ENCODE measurements at places on chromosomes 4 and X.

- peak; percentile 21 for DNase-seq
Observed at GRCh38 chrX:12868747-12869146, 1.9 kb downstream of the TLR7 start.

DNA sequence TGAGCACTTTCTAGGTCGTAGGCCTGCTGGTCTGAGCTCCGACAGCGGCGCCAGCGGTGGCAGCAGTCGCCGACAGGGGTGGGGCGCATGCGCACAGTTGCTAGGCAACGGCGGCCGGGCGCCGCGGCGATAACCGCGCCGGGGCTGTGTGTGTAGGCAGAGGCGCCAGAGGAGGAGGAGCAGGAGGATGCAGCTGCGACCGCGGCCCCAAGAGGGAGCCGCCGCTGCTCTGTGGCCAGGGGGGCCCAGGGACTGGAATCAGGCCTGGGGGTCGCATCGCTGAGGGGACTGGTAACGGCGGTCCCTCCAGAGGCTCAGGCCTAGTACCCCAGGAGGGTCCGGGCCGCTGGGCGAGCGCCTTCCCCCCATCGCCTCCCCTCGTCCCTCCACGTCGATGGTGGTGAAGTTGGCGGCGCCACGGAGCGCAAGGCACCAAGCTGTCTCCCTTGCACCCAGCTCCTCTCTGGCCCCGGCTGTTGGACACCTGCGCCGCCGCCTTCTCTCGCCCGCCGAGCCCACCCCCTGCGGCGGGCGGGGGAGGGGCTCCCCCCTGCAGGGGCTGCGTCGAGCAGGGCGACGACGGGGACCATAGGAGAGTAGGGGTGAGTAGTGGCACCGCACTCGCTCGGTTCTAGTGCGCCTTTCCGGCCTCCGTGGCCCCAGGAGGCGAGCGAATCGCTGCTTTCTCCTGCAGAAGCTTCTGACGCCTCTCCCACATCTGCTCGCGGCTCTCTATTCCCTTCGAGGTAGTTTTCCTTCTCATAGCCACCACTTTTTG, 58.6 kb upstream of the ZC4H2 start:
- peak; percentile 78 for DNase-seq

- DNase-seq, result no peak
Observed at GRCh38 chrX:69555481-69556041, 51.4 kb downstream of the NALF2 start.

- DNase-seq, result peak; percentile 3
Observed at GRCh38 chr4:128776794-128777216, 32.7 kb upstream of the JADE1 start.

- no peak for DNase-seq
Observed at GRCh38 chr4:83259586-83259985, 25.0 kb downstream of the COQ2 start.

DNA sequence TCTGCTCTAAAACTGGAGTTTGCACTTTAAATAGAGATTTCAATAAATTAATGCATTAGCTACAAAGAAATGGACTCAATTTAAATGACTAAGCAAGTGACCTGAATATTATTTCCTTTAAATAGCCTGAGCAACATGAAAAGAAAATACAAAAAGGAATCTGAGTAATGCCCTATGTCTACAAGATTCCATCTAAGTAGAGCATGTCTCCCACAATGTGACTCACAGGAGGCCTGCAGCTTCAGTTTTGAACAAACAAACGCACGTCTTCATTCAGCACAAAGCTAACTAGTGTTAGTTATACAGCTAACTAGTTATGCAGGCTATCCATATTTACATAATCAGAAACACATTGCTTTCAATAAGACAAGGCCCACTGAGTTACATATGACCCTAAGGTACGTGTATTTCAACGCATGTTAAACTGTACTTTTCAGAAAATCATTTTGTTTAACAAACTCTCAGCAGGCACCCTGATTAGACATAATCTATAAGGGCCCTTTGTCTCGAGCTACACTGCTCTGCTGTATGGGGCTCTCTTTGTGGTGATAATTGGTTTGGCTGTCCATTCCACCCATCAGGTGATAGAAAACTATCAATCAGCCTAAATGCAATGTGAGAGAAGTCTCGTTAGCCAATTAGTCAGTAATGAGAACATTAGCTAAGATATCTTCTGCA, 116.5 kb downstream of the MAML3 start:
- DNase-seq, result no peak

GRCh38 chr4:60313611-60314178, 886.4 kb upstream of the ADGRL3 start:
- no peak for DNase-seq

DNA sequence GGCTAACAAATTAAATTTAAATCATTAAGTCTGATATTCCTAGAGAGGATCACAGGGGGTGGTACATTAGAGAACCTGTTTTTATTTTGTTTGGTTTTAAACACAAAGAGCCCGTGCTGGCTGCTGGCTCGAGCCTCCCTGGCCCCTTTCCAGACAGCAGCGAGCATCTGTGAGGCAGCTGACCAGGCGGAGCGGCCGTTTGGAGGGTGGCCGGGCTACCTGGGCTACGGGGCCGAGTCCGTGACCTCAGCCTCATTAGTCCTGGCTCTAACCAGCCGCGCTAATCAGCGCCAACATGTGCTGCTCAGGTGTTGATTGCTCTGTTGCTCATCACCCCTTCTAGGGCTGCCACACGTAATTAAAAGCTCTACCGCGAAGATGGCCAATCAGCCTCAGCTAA, 35.3 kb downstream of the DCTD start:
- DNase-seq, result no peak

GRCh38 chr4:183816882-183817509, 88.1 kb upstream of the STOX2 start:
- DNase-seq, result no peak

GRCh38 chr4:13455411-13455810, 28.7 kb downstream of the RAB28 start:
- DNase-seq, result no peak

DNA sequence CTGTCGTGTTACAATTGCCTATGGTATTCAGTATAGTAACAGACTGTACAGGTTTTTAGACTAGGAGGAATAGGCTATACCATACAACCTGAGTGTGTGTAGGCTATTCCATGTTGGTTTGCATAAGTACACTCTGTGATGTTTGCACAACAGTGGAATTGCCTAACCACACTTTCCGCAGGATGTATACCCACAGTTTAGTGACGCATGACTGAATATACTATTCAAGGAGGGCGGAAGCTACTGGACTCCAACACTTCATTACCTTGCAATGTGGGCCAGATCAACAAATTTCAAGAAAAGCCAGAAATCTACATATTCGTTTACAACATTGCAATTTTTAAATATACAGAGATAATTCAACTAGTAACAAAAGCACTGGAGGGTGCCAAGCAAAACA, 317.2 kb downstream of the PDGFC start:
- no peak for DNase-seq

- peak; percentile 38 for DNase-seq
Observed at GRCh38 chr4:67762086-67762485, 7.9 kb upstream of the GNRHR start.

- DNase-seq, result peak; percentile 7
Observed at GRCh38 chrX:103831342-103831802, 685 bp downstream of the RAB9B start.

- DNase-seq, result no peak
Observed at GRCh38 chrX:123310112-123310511, 126.0 kb downstream of the GRIA3 start.

- DNase-seq, result no peak
Observed at GRCh38 chr4:5472160-5472591, 236.2 kb downstream of the EVC2 start.

GRCh38 chr4:56681853-56682525, 893 bp upstream of the HOPX start:
- no peak for DNase-seq

GRCh38 chr4:75065909-75066308, 133.0 kb downstream of the PARM1 start:
- DNase-seq, result no peak

- DNase-seq, result no peak
Observed at GRCh38 chr4:130071746-130072145, 975.8 kb downstream of the C4orf33 start.

- no peak for DNase-seq
Observed at GRCh38 chrX:154991039-154991438, 31.5 kb downstream of the F8 start.

DNA sequence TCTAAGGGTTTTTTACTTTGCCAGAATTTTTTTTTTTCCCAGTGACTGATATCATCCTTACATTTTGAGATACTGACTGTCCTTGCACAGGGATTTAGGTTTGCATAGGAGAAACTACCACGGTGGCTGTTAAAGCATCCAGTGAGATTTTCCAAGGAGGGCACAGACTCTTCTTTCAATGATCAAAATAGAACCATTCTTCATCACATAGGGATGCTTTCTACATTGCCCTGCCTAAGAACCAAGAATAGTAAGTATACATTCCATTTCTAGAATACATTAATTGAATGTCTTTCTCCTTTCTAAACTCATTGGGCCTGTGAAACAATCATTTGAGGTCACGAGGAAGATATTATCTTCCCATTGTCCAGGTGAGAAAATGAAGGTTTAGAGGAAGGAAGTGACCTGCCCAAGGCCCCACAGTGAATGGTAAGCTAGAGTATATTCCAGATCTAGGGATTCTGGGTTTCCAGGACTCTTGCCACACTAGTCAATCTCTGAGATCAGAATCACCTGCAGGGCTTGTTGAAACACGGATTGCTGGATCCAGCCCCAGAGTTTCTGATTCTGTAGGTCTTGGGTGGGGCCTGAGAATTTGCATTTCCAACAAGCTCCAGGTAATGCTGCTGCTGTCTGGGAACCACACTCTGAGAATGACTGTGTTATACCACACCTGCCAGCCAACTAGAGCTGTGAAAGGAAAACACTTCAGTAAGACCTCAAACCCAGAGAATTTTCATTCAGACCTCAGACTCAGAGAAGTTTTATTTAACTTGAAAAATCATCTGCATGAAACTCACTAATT, 17.7 kb upstream of the TMEM154 start:
- no peak for DNase-seq

DNA sequence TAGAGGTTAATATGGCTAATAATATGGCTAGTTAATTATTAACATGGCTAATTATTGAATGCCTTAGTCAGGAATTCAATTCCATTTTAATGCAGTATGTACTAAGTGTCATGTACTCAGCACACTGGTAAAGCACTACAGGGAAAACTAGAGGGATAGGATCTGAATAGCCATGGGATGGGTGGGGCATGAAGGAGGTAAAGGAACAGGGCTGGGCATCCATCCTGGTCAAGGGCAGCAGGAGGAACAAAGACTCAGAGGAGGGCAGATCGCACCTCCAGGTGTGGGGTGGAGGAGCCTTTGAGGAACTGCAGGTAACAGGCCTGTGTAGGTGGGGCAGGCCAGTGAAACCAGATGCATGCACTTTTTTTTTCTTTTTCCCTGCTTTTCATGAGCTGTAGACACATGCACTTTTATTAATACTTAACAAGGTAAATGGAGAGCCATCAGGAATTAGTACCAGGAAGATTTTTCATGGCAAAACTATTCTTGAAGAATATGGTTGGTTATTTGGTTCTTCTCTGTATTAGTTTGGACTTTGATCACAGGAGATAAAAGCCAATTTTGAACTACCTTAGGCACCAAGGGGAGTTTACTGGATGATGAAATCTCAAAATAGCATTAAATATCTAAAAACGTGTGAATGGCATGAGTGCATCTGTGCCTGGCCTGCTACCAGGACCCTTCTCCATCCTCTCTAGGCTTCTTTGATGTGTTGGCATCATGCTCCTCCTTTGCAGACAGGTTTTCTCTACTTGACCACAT, 88.3 kb downstream of the CC2D2A start:
- no peak for DNase-seq

DNA sequence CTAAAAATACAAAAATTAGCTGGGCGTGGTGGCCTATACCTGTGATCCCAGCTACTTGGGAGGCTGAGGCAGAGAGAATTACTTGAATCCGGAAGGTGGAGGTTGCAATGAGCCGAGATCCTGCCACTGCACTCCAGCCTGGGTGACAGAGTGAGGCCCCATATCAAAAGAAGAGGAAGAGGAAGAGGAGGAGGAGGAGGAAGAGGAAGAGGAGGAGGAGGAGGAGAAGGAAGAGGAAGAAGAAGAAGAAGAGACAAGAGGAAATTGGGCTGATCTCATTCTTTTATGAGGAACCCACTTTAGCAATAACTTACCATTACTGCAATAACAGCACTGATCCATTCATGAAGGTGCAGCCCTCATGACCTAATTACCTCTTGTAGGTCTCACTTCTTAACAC, 138.9 kb upstream of the GIMD1 start:
- no peak for DNase-seq

DNA sequence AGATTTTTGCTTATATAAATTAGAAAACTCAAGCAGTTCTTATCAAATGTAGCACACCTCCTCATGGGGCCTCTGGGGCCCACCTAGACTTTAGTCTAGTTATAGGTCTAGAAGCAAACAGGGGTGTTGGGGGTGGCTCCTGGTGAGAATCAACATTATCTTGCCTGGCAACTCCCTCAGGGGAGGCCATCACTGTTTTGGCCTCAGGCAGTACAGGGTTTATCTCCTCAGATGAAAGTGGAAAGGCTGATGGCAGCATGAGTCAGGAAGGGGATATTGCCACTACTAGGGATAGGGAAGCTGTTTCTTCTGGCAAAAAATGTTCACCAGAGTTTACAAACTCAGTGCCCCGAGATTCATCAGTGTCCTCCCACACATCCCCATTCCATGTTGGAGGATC, 232.4 kb upstream of the BMP3 start:
- DNase-seq, result no peak

DNA sequence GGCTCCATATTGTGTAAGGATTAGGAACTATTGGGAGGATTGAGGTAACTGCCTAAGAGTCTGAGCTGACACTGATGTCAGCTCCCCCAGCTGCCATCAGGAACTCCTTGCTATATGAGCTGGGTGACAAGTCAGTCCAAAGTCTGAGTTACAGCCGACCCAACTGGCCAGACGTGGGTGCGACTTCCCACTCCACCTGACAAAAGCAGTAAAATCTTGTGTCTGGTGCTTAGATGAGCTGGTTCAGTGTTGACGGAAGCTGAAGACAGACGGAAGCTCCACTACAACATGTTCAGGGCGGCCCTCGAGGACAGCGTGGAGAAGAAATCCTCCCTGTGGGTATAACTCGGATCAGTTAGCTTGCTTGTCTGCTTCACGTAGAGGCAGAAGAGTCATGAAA, 22.8 kb upstream of the NAT8L start:
- DNase-seq, result no peak

DNA sequence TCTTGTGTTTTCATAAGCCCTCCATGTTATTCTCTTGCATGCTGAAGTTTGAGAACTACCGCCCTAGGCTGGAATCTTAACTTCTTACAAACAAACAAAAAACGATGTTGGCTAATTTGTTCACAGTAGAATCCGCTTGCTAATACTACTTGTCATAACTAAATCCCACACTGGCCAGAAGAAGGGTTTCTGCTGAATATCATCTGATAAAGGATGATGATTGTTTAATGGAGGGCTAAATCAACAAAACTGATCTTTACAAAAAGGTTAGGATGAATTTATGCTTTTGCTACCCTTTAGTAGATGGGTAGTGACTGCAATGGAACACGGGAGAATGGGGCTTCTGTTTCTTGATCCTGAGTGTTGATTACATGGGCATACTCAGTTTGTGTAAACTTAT, 42.3 kb downstream of the SPATA4 start:
- DNase-seq, result no peak

DNA sequence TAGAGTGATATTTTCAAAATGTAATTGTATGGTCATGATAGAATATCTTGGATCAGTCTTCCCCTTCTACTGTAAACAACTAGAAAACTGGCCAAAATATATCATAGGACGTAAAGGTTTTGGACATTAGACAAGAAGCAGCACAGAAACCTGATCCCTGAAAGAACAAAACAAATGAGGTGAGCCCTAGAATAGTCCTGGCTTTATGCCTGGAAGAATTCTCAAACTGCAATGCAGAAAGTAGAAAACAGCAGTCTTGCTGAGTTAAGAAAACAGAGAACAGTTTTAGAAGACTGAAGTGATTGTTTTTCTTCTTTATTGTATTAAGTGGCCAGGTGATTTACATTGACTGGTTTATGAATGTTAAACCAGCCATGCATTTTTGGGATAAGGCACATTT, 19.5 kb downstream of the NSUN7 start:
- DNase-seq, result peak; percentile 17

All from RPMI8226 (cell line).